ENCODE measurements at places on chromosomes 7 and 10. TPM values are rescaled to one million over a fixed set of nuclear protein-coding genes. Genes with fewer than 3 reads are reported as not detected.

DNA sequence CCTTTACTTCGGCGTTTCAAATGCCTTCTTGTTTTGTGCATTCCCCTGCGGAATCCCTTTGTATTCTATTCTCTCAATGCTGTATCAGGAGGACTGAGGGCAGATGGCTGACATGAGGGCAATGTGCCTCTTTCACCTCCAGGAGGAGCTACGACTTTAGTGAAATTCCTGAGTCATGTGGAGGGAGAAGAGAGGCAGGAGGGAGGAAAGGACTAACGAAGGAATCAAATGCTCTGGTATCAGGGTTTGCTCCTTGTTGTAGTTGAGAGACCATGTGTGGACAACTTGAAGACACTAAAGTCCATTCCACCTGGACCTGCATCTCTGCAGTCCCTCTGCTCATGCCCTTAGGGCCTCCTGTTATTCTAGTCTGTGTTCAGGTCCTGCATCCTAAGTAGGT is 40.2 kb upstream of the PRSS58 start:
- no peak overlapping the region for H3K4me3 ChIP-seq
- no peaks in the 10 kb centered on the region for H3K27me3 ChIP-seq
- no peak for DNase-seq
- no peaks in the 10 kb centered on the region for H3K36me3 ChIP-seq

HOXA11 gene
- not detected for total RNA-seq

SLC26A3 gene
- 0.09 TPM for total RNA-seq

TAS2R5 gene
- total RNA-seq: 0.57 TPM

CYP26A1 gene
- total RNA-seq: 1.2 TPM

DNA sequence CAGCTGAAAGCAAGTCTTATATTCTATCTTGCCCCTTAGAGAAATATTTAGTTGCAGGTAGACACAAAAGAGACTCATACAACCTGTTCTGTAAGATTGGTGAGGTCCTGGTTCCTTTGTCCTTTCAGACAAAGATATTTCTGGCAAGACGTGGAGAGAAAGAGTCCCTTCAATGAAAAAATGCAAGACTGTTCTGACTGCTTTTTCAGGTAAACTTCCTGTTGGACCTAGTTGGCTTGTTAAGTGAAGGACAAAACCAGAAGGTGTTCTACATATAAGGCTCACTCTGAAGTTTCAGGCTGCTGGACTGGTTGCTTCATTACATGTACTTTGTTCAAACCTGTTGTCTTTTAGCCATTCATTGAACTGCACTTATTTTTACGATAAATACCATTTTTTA is 119.0 kb upstream of the PTPRZ1 start:
- H3K27ac ChIP-seq: no peak overlapping the region
- no peak overlapping the region for H3K4me3 ChIP-seq
- H3K4me1 ChIP-seq: no peaks in the 10 kb centered on the region
- no peak for DNase-seq
- H3K36me3 ChIP-seq: no peaks in the 10 kb centered on the region
- no peaks in the 10 kb centered on the region for H3K27me3 ChIP-seq

DNA sequence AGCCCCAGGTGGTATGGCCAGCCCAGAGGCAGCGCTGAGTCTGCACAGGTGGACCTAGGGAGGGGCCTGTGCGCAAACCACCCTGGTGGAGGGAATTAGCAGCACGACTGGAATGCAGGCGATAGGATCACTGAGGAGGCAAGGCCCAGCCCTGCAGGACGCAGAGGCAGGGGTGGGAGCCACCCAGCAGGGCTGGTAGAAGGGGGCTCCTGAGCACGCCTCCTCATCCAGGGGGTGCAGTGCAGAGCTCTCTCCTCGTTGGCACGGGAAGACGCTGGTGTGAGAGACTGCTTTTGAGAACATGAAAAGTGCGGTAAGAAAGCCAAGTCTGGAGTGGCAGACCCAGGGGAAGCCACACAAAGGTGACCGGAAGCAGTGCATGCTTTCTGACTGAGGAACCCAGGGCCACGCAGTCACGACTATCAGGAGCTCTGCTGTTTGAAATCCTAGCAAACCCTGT is 6.0 kb downstream of the FXYD4 start:
- no peak for DNase-seq
- no peaks in the 10 kb centered on the region for H3K36me3 ChIP-seq

TBL2 gene
- 18.2 TPM for total RNA-seq

DNA sequence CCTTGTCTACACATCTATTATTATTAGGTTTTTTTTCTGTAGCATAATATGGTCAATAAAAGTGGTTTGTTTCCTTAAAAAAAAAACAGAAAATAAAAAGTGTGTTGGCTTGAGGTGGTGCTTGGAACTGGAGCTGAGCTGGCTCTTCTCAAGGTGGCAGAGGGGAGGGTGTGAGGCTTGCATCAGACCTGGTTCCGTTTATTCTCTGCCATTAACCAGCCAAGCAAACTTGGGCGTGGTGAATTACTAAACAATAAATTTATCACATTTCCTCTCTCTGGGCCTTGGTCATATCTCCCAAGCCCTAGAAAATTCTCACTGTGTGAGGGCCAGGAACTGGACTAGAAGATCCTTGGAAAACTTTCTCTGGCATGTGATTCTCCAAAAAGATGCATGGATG is 427.5 kb upstream of the MKI67 start:
- no peaks in the 10 kb centered on the region for H3K36me3 ChIP-seq
- no peaks in the 10 kb centered on the region for H3K4me1 ChIP-seq
- no peak overlapping the region for H3K27ac ChIP-seq
- DNase-seq: no peak
- no peaks in the 10 kb centered on the region for H3K27me3 ChIP-seq
- H3K4me3 ChIP-seq: no peak overlapping the region

GIMAP7 gene
- total RNA-seq: 48.1 TPM

PTPRZ1 gene
- total RNA-seq: 0.47 TPM

TMEM196 gene
- total RNA-seq: 0.05 TPM

SPDYE2B gene
- not detected for total RNA-seq

CLDN3 gene
- 6.0 TPM for total RNA-seq

DNA sequence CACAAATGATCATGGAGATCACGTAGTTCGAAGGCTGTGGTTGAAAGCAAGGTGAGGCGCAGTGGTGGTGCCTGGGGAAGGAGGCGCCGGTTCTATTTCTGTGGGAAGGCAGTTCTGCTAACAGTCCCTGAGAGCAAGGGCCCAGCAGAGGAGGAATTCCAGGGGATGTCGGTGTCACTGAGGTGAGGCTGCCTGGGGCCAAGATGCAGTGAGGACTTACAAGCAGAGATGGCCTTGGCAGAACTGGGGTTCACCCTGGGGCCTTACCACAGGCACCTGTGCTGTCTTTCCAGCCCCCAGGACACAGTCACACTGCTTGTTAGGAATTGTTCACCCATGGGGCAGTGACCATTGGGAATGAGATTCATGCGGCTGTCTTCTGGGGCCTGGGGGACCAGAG is 26.7 kb downstream of the GBX1 start:
- H3K27me3 ChIP-seq: no peaks in the 10 kb centered on the region
- no peak overlapping the region for H3K4me3 ChIP-seq
- DNase-seq: no peak
- no peaks in the 10 kb centered on the region for H3K36me3 ChIP-seq
- H3K4me1 ChIP-seq: no peaks in the 10 kb centered on the region

GRCh38 chr10:33794460-33794859 is 460.0 kb upstream of the NRP1 start:
- no peaks in the 10 kb centered on the region for H3K27me3 ChIP-seq
- no peak overlapping the region for H3K4me3 ChIP-seq
- no peaks in the 10 kb centered on the region for H3K4me1 ChIP-seq
- H3K27ac ChIP-seq: no peak overlapping the region
- H3K36me3 ChIP-seq: no peaks in the 10 kb centered on the region
- no peak for DNase-seq

DNA sequence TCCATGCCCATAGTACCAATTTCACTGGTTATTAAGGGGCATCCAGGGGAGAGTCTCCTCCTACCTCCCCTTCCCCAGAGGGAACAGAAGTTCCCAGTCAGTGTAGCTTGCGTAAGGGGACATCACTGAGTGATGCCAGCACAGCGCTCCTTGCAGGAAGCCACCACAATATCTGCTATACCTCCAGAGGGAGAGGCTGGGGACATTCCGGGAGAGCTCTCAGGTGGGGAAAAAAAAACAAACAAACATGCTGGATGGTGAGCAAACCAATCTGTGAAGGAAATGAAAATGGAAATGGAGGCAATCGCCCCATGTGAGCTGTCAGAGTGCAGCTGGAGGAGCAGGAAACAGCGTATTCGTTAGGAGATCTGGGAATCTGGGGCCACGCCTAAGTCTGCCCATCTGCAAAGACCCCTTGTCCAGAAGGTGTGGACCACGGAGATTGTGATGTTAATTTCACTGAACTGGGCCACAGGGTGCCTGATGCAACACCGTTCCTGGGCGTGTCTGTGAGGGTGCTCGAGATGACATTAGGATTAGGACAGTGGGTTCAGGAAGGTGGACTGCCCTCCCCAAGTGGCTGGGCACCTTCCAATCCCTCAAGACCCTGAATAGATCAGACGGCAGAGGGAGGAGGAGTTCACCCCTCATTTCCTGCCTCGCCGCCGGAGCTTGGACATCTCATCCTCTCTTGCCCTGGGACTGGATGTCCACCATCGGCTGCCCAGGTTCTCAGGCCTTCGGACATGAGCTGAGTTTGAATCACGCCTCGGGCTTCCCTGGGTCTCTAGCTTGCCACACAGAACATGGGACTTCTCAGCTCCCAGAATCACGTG is 30.5 kb downstream of the GNA12 start:
- H3K27me3 ChIP-seq: no peaks in the 10 kb centered on the region
- H3K4me3 ChIP-seq: no peak overlapping the region
- H3K27ac ChIP-seq: no peak overlapping the region
- no peak for DNase-seq
- no peaks in the 10 kb centered on the region for H3K36me3 ChIP-seq

ZPBP gene
- total RNA-seq: 0.14 TPM

AKR1C8 gene
- 0.09 TPM for total RNA-seq

GFRA1 gene
- total RNA-seq: 5.0 TPM

- H3K4me3 ChIP-seq: no peak overlapping the region
- no peaks in the 10 kb centered on the region for H3K27me3 ChIP-seq
- no peaks in the 10 kb centered on the region for H3K4me1 ChIP-seq
- H3K36me3 ChIP-seq: no peaks in the 10 kb centered on the region
- DNase-seq: no peak
- no peak overlapping the region for H3K27ac ChIP-seq
Observed at GRCh38 chr7:93242106-93242505, 9.9 kb downstream of the VPS50 start.

GRCh38 chr10:11430421-11431215 is 180.8 kb downstream of the USP6NL start:
- no peak overlapping the region for H3K4me3 ChIP-seq
- no peaks in the 10 kb centered on the region for H3K36me3 ChIP-seq
- peaks cover 21% of the 10 kb centered on the region for H3K4me1 ChIP-seq
- H3K27ac ChIP-seq: no peak overlapping the region
- DNase-seq: no peak

Measured in thymus (tissue), 14 donors.